Trophoblast cell (in vitro differentiated cells and primary cell): ENCODE measurements at places on chromosomes 2 and 18.

- DNase-seq, result no peak
These were observed 279.2 kb upstream of the DCC start for GRCh38 chr18:52060607-52061304.

DNA sequence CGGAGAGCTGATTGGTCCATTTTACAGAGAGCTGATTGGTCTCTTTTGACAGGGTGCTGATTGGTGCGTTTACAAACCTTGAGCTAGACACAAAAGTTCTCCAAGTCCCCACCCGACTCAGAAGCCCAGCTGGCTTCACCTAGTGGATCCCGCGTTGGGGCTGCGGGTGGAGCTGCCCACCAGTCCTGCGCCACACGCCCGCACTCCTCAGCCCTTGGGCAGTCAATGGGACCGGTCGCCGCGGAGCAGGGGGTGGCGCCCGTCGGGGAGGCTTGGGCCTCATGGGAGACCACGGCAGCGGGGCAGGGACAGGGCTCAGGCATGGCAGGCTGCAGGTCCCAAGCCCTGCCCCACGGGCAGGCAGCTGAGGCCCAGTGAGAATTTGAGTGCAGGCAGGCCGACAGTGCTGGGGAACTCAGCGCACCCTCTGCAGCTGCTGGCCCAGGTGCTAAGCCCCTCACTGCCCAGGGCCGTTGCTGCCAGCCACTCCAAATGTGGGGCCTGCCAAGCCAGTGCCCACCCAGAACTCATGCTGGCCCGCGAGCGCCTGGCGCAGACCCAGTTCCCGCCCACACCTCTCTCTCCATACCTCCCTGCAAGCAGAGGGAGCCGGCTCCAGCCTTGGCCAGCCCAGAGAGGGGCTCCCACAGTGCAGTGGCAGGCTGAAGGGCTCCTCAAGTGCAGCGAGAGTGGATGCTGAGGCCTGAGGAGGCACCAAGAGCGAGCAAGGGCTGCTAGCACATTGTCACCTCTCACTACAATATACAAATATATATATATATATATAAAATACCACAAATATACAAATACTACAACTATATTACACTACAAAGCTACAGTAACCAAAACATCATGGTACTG is 100.7 kb downstream of the SPIRE1 start:
- DNase-seq, result no peak

- DNase-seq, result no peak
These were observed 397.3 kb downstream of the SOX11 start for GRCh38 chr2:6089474-6089873.

DNA sequence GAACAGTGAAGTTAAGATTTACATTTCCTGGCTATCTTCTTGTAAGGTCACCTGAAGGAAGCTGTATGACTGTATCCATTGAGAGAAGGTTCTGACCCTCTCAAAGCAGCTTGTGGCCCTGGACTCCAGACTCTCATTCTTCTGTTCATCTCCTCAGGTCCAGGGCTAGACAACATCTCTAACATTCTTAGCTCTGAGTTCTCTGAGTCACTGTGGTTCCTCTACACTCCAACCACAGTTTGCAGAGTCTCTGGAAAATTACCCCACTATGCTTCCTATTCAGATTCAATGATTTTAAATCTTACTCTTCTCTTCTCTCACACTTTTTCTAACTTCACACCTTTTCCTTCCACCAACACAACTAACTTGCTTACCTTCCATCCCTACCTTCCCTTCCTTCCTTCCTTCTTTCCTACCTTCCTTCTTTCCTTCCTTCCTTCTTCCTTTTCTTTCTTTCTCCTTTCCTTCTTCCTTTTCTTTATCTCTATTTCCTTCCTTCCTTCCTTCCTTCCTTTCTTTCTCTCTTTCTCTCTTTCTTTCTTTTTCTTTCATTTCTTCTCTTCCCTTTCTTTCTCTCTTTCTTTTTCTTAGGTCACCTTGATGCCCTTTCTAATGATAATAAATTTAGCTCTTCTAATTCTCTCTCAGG is 824.3 kb upstream of the ZEB2 start:
- no peak for DNase-seq

- no peak for DNase-seq
These were observed 36.7 kb upstream of the NEB start for GRCh38 chr2:151770995-151771394.

DNA sequence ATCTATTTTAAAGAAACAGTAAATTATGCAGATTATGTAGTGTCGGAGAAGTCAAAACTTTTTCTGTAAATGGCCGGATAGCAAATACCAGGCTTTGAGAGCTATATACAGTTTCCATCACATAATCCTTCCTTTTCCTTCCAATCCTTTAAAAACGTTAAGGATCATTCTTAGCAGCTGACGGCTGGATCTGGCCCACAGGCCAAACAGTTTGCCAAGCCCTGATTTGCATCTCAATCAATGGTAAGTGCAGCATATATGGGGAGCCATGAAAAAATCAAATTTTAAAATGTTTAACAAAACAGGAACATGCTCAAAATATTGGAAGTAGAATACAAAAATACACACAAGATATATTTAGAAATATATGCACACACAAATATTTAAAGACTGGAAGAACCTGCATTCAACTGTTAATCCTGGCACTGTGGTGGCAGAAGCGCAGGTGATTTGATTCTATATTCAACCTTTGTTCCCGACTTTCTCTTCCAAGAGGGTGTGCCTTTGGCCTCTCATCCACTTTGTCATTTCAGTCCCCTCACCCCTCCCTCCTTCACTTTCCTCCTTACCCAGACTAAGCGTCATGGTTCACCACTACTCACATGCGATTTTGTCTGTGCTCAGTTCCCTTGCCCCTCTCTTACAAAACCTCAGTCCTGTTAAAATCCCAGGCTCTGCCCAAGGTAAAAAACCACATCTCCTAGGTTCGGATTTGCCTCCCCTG is 27.3 kb downstream of the NDUFA10 start:
- DNase-seq, result no peak

- no peak for DNase-seq
These were observed 6.3 kb downstream of the RAX start for GRCh38 chr18:59266886-59267502.

DNA sequence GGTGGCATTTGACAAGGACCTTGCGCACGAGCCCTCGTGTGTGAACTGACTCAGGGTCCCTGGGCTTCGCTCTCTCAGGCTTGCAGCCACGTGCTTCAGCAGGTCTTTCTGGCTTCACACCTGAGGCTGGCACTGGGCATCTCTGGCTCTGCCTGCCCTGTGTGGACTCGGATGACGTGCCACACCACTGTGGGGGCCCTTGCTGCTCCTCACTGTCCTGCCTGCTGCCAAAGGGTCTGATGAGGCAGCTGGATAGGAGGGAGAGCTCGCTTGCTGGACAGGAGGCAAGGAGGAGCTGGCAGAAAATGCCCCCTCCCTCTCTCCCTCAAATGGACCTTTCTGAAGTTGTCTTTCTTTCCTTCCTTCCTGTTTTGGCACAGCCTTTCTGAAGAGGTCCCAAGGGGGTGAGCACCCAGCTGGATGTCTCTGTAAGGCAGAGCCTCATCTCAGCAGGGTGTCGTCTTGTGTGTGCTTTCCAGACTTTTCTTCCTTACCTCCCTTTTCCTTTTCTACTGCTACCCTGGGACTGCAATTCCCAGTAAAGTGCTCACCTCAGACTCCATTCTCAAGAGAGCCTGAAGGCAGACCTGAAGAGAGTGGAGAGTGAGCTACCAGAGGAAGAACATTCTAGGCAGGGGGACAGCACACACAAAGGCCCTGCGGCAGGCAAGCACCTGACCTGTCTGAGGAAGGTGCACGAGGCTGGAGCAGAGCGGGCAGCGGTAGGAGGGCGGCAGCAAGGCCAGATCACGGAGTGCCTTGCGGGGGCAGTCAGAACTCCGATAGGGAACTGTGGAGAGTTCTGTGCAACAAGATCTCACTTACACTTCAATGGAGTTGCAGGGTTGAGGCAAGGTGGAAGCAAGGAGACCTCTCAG is 5.3 kb downstream of the PER2 start:
- DNase-seq, result no peak

DNA sequence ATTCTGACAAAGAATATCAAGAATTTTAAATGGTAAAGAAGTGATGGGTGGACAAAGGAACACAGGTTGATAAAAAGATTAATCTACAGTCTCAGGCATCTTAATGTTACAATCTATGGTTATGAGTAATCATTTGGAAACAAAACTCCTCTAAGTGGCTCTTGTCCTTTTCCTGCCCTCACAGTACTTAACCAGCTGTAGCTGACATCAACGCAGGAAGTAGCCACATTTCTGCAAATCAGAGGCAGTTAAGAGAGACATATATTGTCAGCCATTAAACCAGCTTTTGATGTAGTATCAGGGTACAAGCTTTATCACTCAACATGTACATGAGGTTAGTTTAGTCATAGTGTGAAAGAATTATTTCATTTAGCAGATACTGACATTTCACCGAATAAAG is 244.6 kb downstream of the NR4A2 start:
- DNase-seq, result no peak

DNA sequence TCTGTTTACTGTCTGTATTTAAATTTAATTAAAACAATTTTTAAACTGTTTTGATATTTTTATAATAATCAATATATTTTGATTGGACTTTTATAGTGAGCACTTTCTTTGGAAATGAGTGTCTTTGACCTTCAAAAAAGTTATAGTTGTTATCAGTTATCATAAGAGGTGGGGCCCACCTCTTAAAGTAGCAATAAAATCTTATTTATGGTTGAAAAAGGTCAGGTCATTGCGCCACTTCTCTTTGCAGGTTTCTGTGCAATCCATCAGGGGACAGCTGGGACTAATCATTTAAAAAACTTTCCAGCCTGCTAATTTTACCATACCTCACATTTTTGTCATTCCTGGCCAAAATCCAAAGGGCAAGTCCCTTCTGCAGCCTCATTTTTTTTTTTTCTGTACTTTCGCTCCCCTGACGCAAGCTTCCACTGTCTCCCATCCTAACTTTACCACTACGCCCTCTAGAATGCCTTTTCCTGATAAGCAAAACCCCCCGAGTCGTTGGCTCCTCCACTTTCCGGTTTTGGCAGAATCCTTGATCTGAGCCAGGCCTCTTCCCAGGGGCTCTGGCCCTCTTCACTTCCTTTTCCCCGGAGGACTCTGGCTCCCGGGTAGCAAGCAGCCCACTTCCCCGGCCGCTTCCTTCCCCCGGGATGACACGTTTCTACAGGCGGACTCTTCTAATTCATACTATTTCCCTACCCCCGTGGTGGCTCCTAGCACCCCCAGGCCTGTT is 1.1 kb upstream of the SEH1L start:
- peak; percentile 88 for DNase-seq

DNA sequence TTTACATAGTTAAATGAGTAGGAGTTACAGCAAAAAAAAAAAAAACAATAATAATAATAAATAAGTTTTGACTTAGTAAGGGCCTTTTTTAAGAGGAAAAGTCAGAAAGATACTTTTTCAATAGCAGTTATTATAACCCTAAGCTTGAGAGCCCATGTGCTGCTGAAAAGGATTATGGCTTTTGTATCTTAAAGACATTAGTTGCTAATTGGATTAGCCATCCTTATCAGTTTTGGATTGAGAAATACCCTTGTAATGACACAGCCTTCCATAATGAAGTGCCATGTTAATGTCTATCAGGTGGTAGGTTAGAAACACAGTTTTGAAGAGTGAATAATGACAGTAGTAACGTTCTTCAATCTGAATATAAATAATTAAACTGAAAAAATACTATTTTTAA is 554.0 kb downstream of the RIT2 start:
- no peak for DNase-seq

- no peak for DNase-seq
These were observed 541.5 kb downstream of the CNTNAP5 start for GRCh38 chr2:124566518-124566970.

DNA sequence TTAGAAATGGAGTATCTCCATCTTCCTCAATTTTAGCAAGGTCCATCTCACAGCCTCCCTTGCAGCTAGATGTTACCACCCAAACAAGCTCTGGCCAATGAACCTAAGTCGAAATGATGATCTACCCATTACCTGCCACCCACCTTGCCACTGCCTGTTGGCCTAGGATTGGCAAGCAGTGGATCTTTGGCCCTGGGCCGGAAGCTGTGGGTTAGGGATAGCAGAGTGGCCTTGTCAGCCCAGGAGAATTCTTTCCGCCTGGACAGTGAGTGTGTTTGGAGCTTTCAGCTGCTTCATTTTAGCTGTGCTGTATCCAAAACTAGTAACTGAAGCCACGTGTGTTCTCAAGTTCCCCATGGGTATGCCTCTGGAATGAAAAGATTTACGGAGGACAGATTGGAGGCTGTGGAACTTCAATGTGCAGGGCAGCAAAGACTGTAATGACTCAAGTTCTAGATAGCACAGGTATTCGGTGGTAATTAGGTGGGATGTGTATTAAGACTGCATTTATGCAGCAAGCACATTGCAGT is 7.7 kb upstream of the PARD6G start:
- no peak for DNase-seq

- no peak for DNase-seq
These were observed 71.2 kb upstream of the ODC1 start for GRCh38 chr2:10519394-10519740.

- no peak for DNase-seq
These were observed 203.9 kb downstream of the SMAD2 start for GRCh38 chr18:47726550-47726949.

GRCh38 chr2:198700319-198700718 is 757.4 kb downstream of the SATB2 start:
- no peak for DNase-seq

GRCh38 chr18:765764-766549 is 46.1 kb downstream of the YES1 start:
- DNase-seq, result no peak
